Foreskin melanocyte (primary cell): ENCODE measurements at places on chromosomes 7 and 10.

DNA sequence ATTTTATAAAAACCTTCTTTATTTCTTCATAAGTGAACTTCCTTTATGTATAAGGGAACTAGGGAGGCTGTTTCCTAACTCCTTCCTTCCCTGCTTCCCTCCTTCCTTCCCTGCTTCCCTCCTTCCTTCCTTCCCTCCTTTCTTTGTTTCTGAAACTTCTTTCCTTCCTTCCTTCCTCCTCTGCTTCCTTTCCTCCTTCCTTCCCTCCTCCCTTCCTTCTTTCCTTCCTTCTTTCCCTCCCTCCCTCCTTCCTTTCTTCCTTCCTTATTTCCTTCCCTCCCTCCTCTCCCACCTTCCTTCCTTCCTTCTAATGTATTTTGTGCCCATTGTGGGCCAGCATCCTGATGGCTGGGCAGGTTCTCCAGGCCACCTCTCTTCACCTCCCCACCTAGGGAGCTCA lies 26.8 kb upstream of the UCN3 start:
- no peak for DNase-seq

GRCh38 chr7:47093320-47094234 lies 488.3 kb downstream of the TNS3 start:
- no peak for DNase-seq

DNA sequence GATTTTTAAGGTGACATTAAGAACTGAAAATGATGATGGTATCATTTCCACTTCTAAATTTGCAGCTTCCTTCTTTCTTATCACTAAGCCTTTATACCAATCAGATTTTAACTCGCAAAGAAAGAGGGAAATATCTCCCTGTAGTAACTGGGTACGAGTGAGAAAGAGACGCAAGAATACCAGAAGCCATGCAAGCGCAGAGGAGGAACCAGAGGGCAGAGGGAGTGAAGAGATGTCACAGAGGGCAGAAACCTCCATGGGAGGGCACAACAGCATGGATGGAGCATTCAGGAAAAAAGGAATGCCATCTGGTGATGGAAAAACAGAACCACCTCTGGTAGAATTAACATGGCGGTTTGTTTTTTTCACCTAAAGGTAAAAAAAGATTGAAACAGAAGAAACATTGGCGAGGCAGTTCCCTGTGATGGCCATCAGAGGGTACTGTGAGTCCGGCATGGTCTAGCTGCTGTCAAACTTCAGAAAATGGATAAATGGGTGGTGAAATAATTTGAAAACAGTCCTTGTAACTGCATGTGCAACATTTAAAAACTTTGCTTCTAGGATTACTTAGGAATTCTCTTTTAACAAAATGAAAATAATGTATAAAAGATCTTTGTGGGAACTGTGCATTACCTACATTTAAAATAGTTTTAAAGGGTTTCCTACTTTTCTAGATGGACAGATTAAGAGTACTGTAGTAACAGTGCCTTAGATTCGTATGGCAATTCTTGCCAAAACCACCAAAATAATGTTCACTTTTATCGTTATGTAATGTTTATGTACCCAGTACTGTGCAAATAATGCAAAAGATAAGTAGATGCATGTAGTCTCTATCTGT lies 91.8 kb downstream of the ARHGAP12 start:
- peak; percentile 13 for DNase-seq

DNA sequence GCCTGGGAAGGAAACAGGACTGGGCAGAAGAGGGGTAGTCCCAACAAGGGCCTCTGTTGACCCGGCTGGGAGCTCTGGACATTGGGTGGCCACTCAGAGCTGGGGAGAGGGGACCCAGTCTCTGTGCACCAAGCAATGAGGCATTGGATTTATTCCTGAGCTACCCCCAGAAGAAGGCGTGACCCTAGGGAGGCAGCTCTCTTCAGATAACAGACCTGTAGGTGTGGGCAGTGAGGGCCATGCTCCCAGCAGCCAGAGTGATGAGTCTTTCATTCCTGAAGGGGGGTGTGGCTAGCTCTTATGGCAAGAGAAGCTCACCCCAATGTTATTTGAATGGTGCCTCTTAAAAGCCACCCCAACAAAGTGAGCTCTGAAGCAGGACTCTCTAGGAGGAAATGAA lies 20.4 kb downstream of the TEX36 start:
- no peak for DNase-seq

GRCh38 chr7:12719981-12720865 lies 32.8 kb downstream of the ARL4A start:
- no peak for DNase-seq

DNA sequence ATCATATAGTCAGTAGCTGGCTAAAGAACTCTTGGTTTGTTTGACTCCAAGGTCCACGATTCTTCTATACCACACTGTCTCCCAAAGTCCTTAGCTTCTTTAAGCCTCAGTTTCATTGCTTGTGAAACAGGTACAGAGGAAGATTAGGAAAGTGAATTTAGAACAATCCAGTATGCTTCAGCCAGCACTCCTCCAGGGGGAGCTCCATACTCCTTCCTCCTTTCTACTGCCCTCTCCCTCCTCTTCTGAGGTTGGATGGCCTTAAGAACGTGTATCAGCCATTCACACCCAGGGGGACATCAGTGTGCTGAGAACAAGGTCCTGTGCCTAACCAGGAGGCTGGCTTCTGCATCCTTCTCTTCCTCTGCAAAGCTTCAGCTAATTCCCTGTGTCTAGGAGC lies 54.8 kb upstream of the CALD1 start:
- peak; percentile 49 for DNase-seq

GRCh38 chr7:51275532-51275931 lies 41.1 kb downstream of the COBL start:
- no peak for DNase-seq

DNA sequence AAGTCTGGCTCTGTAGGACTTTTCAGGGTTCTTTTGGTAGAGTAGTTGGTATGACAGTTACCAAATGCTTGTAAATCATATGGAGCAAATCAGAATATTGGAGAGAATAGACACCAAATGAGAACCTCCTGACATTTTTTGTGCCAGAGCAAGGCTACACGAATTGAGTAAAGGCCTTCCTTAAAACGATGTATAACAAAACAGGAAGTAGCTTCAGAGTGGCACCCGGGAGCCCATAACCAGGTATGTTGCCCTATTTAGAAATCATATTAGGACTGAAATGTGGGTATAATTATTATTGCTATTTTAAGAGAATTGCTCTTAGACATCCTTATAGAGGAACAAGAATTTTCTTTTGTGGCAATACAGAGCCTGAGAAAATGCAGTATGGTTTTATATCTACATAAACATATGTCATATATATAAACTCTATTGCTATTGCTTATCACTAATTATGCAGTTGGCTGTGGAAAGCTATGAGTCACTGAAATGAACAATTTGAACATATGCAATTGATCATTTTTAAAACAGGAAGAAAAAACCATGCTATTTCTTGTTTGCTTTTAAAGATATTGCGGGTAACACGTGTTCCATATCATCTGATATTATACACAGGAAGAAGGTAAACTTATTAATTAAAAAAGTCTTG lies 197.4 kb upstream of the MTPN start:
- DNase-seq = no peak

DNA sequence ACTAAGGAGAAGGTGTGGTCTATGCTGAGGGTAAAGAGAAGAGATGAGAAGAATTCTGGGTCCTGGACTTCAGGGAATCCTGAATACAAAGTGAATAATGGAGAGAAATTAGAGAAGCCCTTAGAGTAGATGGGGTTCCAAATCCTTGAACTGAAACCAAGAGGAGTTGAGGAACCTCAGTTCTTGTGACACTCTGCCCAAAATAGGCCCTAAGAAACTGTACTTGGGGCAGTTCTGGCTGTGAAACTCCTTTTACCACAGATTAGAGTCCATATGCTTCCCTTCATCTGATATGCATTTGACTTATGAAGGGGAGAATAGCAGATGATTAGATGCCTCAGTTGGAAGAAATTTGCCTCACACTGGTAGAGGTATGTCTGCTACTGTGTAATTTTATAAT lies 19.0 kb downstream of the TES start:
- no peak for DNase-seq

GRCh38 chr10:74991435-74991834 lies 120.0 kb upstream of the SAMD8 start:
- peak; percentile 8 for DNase-seq

DNA sequence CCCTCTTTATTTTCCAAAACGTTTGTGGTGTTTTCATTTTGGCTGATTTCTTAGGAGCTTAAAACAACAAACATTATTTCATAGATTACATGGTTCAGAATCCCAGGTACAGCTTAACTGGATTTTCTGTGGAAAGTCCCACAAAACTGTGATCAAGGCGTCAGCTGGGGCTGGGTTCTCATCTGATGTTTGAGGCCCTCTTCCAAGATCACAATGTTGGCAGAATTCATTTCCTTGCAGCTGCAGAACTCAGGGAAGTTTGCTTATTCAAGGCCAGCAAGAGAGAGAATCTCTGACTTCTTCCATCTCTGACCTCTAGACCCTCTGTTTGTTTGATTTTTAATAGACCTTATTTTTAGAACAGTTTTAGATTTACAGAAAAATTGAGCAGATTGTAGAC lies 108.4 kb upstream of the AGK start:
- DNase-seq = no peak

- DNase-seq = no peak
Observed at GRCh38 chr7:54796853-54797252, 37.8 kb upstream of the SEC61G start.

DNA sequence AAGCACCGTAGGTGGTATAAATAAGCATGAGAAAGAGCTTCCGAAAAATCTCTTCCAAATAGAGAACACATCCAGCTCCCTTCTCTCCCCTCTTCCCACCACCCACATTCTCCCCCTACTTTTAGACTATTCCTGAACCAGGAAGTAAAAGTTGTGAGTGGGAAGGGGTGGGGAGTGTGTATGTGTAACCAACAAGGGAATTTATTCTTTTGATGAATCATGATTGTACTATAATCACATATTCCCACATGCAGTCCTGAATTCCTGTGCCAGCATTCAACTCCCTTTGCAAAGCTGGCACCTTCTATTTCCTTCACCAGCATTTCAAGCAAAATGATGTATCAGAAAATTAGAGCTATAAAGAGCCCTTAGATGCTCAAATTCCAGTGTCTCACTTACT lies 230.6 kb upstream of the CHRM2 start:
- DNase-seq = no peak

GRCh38 chr7:80346704-80347103 lies 165.2 kb downstream of the GNAT3 start:
- DNase-seq = no peak

DNA sequence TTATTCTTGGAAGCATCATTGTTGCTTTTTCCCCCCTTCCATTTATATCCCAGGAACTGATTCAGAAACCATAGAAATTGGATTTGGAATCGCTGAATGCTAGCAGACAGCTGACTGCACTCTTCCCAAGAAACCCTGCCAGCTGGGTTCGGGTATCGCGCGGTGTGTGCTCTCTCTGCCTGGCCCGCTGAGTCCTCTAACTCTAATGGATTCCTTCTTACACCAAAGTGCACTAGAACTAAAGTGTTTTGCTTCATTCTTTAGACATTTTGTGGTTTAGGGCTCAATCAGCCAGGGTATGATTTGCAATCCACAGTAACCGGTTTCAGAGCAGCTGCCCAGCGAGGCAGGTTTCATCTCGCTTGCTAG lies 92.2 kb downstream of the EGFR start:
- no peak for DNase-seq

DNA sequence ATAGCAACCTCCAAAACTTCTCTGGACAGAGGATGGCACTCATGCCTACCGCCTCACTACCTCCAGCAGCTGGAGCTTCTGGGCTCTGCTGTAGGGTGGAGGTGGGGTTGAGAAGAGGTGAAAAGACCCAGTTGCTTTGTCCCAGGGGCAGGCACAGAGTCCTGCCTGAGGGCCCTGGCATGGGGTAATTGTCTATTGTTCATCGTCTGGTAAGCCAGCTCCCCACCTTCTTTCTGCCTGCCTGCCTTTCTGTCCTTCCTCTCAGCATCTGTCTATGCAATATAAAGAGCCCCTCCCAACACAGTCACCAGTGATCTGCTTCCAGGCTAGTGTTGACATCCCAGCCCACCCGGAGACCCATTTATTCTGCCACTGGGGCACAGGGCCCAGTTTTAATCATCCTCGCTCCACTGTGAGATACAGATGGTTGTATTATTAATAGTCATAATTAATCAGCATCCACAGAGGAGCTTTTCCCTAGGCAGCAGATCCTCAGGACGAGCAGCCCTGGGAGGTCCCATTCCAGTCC lies 39.0 kb downstream of the ZMIZ1 start:
- no peak for DNase-seq

DNA sequence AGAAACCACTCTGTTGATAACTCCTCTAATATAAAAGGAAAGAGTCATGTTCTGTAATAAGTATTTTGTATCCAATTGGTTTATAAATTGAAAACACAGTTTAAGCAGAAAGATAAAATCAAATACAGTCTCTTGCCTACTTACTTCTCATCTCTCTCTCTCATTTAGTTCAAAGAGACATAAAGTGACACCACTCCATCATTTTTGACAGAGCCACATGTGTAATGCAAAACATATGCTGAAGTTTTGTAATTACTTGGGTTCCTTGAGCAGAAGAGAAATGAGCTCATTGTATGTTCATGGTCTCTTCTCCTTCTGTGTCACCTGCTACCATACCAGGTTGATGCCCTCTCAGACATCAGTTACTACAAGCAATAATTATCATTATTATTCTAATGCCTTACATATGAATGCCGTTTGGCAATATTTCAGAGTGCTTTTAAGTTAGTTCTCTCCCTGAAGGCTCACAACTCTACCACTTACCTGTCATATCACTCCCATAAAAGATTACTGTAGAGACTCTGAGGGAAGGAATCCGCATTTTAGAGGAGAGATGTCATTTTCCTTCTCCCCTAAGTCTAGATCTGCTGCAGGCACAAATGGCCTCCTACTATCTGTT lies 59.9 kb upstream of the SKAP2 start:
- no peak for DNase-seq

- DNase-seq = no peak
Observed at GRCh38 chr10:102393411-102394078, 2.0 kb upstream of the NFKB2 start.

GRCh38 chr7:39360038-39360437 lies 206.2 kb upstream of the YAE1 start:
- no peak for DNase-seq

- DNase-seq = no peak
Observed at GRCh38 chr10:130218181-130218641, 82.0 kb downstream of the GLRX3 start.

DNA sequence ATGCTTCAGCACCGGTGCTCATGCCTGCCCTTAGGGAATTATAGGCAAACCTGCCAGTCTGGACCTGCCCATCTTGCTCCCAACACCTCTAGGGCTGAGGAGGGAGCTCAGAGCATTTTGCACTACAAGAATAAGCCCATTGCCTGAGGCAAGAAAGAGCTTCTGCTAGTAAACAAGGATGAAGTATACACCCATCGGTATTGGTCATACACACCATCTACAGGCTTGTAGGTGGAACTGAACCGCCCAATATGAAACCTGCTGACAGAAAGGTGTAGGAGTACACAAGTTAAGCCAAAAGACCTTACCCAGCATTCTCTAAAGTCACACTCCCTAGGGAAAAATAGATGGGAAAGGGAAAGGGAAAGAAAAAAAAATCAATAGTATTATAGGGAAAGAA lies 957.0 kb upstream of the LRRTM3 start:
- no peak for DNase-seq

GRCh38 chr7:14389181-14389591 lies 399.7 kb upstream of the ETV1 start:
- no peak for DNase-seq

- DNase-seq = no peak
Observed at GRCh38 chr10:6563075-6563474, 17.0 kb downstream of the PRKCQ start.

GRCh38 chr7:50281680-50282445 lies 22.7 kb upstream of the IKZF1 start:
- no peak for DNase-seq

GRCh38 chr7:50411332-50411731 lies 38.8 kb downstream of the FIGNL1 start:
- no peak for DNase-seq

GRCh38 chr7:131265227-131265626 lies 62.4 kb upstream of the MKLN1 start:
- DNase-seq = no peak
